Transverse colon (tissue), 4 donors: ENCODE measurements at places on chromosomes 5 and 9. TPM values are rescaled to one million over a fixed set of nuclear protein-coding genes. Genes with fewer than 3 reads are reported as not detected.

DNA sequence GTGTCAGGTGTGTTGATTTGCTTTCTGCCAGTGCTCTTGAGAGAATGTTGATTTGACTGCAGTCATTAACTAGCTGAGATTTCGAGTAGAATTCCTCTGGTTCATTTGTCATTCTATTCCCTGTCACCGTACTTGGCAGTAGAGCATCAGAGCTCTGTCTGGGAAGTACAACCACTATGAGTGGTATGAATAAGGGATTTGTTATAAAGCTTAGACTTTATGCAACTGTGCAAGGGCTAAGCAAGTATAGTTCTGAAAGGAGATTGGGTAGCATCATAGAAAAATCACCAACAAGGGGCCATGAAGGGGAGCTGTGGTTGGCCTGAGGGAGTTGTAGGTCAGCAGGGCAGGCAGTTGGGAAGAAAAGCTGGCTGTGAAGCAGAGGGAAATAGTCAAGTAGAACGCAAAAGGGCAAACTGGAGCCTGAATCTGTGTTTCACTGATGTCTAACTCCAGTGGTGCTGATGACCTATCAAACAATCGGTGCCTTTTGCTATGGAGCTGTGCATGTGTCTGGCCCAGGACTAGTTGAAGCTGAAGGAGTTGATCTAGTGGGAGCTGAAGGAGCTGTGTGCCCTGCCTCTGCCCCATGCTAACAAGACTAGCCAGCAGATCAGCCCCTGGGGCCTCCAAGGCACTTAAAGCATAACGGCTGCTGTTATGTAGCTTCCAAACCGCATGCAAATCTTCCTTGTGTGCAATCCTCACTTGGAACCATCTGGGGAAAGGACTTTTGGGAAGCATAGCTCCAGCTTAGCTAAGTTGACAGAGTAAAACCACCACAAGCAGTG, 110.0 kb downstream of the SLC28A3 start:
- H3K4me1 ChIP-seq, result no peaks in the 10 kb centered on the region
- H3K27me3 ChIP-seq, result no peaks in the 10 kb centered on the region
- no peaks in the 10 kb centered on the region for H3K36me3 ChIP-seq

- H3K27me3 ChIP-seq, result no peaks in the 10 kb centered on the region
- no peak overlapping the region for H3K27ac ChIP-seq
- peaks cover 8% of the 10 kb centered on the region for H3K4me1 ChIP-seq
- DNase-seq, result no peak
- no peaks in the 10 kb centered on the region for H3K36me3 ChIP-seq
Measured at GRCh38 chr9:94665613-94666012, 26.3 kb upstream of the FBP1 start.

The DIPK1B gene
- total RNA-seq, result 3.5 TPM

DNA sequence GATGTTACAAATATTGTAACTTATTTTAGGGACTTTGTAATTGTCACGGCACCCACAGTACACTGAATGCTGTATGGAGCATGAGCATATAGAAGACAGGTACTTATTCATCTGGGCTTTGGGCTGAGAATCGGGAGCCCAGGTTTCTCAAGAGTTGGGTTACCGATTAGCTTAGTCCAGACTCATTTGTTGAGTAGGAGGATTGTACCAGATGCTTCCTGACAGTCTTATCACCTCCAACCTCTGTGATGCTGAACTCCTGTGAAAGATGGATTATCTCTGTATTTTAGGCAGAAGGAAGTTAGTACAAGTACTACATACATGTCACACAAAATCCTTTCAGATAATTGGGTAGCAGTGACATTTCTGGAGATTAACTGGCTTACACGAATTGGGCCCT, 79.2 kb downstream of the SV2C start:
- no peak for DNase-seq
- H3K4me1 ChIP-seq, result no peaks in the 10 kb centered on the region
- H3K4me3 ChIP-seq, result no peak overlapping the region
- no peaks in the 10 kb centered on the region for H3K36me3 ChIP-seq
- H3K27ac ChIP-seq, result no peak overlapping the region

GRCh38 chr5:169667896-169668674, 31.0 kb downstream of the DOCK2 start:
- H3K27me3 ChIP-seq, result no peaks in the 10 kb centered on the region
- no peak for DNase-seq
- no peak overlapping the region for H3K27ac ChIP-seq
- H3K4me3 ChIP-seq, result no peak overlapping the region
- H3K4me1 ChIP-seq, result no peaks in the 10 kb centered on the region

DNA sequence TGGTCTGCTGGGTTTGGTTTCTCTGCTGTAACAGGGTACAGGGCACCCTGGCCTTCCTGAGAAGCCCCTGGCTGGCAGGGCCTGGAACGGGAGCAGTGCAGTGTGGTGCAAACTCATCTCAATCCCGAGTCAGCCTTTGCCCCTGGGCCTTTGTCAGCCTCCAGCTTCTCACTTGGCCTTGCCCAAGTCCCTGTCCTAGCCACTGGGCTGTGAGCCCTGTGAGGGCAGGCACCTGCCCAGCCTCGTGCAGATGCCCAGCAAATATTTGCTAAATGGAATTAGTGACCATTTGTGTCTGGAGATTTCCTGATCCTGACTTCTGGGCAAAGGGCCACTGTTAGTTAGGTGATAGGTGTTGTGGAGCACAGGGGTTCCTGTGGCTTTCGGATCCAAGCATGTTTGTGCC, 13.0 kb downstream of the RGS3 start:
- H3K4me1 ChIP-seq, result peaks cover 4% of the 10 kb centered on the region
- no peak for DNase-seq
- H3K36me3 ChIP-seq, result no peaks in the 10 kb centered on the region
- no peaks in the 10 kb centered on the region for H3K27me3 ChIP-seq

The TAF11L5 gene
- not detected for total RNA-seq

DNA sequence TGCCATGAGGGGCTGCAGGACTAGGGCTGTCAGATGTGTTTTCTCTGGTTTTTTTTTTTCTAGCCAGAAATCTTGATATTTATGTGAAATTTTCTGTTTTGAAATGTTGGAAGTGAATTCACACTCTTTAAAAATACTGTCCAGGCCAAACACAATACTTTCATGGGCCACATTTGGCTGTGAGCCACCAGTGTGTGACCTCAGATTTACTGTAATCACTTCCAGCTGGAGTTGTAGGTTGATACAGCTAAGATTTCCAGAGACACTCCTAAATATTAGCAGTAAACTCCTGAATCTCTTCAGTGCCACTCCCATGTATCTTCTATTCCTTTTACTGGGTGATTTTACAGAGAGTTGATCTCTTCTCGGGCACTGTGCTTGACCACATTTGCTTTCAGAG, 92.2 kb upstream of the CKMT2 start:
- no peaks in the 10 kb centered on the region for H3K4me1 ChIP-seq
- no peaks in the 10 kb centered on the region for H3K27me3 ChIP-seq
- H3K4me3 ChIP-seq, result no peak overlapping the region
